CD4-positive, alpha-beta T cell treated with Interferon alpha-2 for 1 hour (primary cell): ENCODE measurements at places on chromosomes 7 and 10.

GRCh38 chr10:121910673-121911420 lies 17.0 kb downstream of the ATE1 start:
- no peak for DNase-seq

- DNase-seq = no peak
Observed at GRCh38 chr7:87850836-87851593, 25.1 kb downstream of the SLC25A40 start.

- DNase-seq = no peak
Observed at GRCh38 chr7:31337002-31337565, 3.4 kb downstream of the NEUROD6 start.

- DNase-seq = no peak
Observed at GRCh38 chr10:44854693-44855350, 56.3 kb upstream of the TMEM72 start.

DNA sequence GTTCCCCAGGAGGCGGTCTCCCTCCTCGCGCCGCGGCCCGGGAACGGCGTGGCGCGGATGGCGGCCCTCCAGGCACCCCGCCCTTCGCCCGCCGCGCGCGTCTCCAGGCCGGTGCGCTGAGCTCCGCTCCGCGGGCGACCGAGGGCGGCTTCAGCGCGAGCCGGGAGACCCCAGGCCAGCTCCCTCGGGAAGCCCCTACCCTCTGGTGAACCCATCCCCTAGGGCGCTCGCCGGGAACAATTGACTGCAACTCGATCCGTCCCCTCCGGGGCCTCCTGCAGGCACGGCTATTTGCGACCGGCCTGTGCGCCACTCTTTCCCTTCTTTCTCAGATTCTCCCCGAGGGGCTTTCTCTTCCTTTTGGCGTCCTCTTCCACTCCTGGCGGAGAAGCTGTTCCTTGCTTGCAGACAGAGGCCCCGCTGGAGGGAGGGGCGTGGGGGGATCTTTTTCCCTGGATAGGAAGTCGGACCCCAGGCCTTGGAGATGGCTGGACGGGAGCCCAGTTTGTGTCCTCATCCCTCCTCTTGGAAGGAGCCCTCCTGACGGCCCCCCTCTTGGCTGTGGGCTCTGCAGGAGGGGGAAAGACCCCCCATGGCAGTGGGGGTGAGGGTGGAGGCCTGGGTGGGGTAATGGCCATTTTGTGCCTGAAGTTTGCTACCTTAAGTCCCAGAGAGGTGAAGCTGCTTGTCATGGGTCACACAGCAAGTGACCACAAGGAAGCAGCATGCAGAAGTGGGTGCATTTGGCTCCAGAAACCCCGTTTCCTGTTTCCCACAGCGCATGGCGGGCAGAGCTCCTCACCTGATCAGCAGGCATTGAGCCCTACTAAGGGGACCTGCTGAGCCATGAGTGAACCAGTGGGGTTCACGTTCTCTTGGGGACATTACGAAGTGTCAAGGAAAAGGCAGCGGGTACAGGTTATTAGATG lies 171.2 kb upstream of the TNRC18 start:
- no peak for DNase-seq

DNA sequence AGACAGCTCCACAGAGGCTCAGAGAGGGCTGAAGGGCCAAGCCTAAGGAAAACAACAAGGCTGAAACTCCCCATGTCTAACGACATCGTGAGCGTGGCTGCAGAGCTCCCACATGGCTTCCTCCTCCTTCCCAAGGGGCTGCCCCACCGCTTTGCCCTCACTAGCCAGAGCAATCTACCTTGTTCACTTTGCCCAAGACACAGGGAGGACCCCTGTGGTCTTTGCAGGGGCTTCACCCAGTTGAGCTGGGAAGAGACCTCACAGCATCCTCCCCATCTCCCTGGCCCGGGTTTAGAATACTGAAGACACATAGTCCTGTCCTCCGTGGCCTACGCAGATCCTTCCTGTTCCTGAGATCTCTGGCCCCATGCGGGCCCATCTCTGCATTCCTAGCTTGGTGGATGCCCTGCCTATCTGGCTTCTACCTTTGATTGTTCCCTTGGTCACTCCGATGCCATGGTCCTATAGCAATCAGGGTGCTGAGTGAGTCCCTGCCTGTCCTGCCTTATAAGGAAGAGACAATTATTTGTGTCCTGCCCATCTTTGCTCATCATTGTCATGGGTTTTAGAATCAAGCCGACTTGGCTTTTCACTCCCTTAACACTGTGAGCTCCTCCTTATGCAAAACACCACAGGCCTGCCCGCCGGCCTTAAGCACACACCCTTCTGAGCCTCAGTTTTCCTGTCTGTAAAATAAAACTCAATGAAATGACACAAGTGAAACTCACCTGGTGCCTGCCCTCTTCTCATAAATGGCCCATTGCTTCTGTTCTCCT lies 73.2 kb downstream of the PARP12 start:
- no peak for DNase-seq

- no peak for DNase-seq
Observed at GRCh38 chr10:112223725-112224124, 40.2 kb upstream of the GPAM start.

DNA sequence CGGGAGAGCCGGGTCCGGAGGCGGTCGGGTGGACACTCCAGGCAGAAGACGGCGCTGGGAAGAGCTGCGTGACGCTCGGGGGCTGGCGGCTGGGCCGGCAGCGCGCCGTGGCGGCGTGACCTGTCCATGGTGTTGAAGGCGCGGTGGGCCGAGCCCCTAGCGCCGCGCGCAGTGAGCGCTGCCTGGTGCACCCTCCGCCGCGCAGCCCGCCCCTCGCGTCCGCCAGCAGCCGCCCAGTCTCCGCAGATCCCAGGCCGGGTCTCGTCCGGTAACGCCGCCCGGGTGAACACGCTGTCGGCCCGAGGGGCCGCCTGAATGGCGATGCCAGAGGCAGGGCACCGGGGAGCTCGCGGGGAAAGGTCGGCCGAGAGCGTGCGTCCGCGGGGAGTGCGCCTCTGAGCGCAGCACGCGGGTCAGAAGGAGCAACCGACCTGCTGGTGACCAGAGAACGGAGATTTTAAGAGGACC lies 657 bp upstream of the TMEM178B start:
- DNase-seq = peak; percentile 22

DNA sequence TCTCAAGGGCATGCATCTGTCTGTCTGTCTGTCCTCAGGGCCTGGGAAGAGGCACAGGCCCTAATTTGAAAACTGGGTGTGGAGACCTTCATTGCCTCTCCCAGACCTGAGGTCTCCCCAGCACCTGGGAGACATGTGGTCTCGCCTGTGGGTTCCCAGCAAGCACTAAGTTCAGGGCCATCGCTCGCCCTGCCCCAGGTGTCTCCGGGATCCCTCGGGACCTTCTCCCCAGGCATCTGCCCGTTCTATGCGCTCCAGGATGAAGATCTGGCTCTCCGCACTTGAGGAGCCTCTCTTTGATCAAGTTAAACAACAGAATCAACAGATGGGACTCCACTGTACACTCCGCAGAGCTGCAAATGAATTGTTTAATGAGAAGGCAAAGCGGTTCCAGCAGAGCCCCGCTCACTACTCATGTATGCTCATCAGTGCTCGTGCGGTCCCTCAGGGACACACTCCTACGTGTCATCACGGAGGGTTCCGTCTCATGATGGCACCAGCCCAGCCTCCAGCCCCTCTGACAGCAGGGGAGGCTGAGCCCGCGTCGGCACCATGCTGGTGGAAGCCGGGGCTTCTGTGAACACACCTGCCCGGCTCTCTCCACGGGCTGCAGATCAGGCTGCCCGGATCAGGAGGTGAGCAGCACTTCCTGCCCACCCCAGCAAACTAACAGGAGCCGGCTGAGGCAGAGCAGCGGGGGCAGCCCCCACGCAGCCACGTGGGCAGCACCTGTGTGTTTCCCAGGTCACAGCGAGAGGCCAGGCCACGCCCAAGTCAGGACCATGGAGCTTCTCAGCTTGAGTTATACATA lies 132.8 kb downstream of the TCERG1L start:
- no peak for DNase-seq

DNA sequence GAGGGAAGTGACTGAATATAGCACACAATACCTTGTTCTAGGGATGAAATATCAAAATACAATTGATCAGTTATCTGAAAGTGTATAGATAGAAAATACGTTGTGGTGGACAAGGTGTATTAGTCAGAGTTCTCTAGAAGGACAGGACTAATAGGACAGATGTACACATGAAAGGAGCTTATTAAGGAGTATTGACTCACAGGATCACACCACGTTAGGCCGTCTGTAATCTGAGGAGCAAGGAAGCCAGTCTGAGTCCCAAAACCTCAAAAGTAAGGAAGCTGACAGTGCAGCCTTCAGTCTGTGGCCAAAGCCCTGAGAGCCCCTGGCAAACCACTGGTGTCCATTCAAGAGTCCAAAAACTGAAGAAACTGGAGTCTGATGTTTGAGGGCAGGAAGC lies 406.1 kb downstream of the MDFIC start:
- no peak for DNase-seq

DNA sequence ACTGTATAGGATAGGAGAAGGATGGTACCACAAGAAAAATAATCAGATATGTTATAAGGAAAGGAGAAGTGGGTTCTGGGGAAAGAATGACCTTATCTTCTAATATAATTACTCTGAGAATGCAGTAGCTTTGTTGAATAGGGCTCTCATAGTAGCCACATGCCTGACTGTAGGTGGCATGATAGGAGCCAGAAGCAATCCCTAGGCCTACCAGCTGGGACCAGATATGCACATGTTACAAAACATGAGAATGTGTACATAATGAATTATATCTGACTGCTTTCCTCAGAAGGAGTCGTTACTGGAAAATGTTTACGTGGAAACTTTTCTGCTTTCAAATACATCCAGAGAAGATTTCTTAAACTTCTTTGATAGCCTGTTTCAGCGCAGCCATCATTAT lies 53.2 kb upstream of the FAM3C start:
- DNase-seq = no peak

GRCh38 chr7:17971411-17971810 lies 31.1 kb upstream of the SNX13 start:
- no peak for DNase-seq

DNA sequence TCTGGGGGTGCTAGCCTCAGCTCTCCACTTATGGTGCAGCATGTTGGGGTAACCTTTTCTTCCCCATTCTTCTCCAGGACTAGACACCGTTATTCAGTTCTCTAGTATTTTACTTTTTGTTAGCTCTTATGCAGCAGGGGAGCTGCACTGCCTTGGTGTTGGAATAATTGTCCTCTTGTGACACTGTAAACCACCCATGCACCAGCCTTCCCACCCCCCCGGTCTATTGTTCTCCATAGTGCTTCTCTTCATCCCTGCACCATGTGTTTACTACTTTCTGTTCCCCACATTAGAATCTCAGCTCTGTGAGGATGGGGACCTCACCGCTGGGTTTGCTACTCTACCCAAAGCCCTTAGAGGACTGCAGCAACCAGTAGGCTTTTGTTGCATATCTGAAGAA lies 230.7 kb downstream of the RPS24 start:
- DNase-seq = no peak

DNA sequence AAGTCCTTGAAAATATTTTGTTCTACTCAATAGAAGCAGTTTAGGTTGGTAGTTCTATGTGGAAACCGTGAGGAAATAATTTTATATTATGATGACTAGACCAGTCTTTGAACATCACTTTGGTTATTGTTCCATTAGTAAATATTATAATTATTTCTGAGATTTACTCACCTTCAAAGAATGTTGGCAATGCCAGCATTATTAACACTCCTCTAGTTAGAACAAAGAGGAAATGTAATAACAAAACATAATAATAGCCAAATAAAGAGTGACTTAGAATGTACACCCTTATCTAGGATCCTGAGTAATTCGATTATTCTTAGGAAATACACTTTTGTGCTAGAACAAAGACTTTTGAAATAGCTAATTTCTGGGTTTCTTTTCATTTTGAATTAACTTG lies 121.1 kb downstream of the CFTR start:
- DNase-seq = no peak

- DNase-seq = no peak
Observed at GRCh38 chr10:71950683-71951082, 13.5 kb upstream of the CHST3 start.

GRCh38 chr10:100522107-100522801 lies 2.6 kb upstream of the SEC31B start:
- DNase-seq = no peak

GRCh38 chr10:50604049-50604640 lies 19.6 kb downstream of the SGMS1 start:
- no peak for DNase-seq

GRCh38 chr7:126774077-126774476 lies 478.7 kb downstream of the GRM8 start:
- no peak for DNase-seq

GRCh38 chr7:105364684-105365083 lies 24.0 kb downstream of the SRPK2 start:
- no peak for DNase-seq

DNA sequence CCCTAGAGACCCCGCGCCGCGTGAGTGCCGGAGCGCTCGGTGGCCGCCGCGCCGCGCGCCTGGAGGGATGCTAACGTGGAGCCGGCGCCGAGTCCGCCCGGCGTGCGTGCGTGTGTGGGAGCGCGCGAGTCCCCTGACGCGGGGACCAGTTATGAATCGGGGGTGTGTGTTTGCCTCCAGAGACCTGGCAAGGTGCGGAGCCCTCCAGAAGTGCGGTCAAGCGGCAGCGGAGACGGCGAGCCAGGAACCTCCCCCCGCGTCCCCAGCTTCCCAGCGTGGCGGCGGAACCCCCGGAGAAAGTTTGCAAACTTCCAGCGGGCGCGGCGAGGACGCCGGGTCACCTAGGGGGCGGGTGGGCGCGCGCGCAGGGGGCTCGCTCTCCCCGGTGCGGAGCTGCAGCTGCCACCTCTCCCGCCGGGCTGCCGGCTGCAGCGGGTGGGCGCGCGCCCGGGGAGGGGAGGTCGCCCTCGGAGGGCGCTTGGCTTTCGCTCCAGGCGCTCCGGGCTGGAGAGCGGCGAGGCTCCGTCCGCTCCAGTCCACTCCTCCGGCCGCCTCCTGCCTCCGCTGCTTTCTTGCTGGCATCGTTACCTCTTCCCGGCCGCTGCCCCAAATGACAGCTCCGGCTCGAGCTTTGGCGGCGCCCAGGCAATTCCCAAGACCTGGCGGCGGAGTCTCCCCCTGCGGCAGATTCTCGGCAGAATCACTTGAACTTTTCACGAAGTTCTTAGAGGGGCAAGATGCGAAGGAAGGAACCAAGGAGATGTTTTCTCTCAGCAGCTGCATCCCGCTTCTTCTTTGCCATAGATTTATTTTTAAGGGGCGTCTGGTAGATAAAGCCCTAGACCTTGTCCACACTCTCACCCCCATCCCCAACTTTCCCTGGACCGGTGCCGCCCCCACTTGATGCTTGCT lies 2.3 kb upstream of the CREB5 start:
- no peak for DNase-seq

DNA sequence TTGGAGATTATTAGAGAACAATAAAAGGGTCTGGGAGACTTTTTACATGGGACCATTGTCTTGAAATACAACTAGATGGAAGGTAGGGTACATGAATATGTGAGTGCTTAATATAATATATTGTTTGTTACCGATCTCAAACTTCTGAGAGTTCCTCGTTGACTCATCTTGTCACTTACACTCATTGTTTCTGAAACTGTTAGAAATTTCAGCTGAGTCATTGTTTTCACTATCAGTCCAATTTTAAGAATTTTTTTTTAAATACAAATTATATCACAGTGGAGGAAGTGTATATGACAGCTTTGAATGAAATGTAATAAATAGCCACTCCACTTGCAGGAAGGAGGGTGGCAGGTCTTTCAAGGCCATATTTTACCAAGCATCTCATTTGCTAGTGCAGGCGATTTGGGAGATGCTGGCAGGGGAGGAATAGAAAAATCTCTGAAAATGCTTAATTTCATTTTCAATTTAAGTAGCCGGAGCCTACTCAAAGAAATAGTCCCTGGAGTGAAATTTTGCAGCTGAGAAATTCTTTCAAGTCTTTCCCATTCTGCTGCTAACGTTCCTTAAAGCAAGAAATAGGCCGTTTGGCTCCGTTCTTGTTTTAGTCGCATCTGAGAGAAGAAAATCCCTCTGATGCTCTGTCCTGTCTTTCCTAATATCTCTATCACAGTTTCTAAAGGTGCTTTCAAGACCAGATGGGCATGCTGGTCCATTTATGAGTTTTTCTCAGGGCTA lies 1404.2 kb upstream of the CELF2 start:
- DNase-seq = no peak
